D721Med (cell line): ENCODE measurements at places on chromosomes 2 and 18.

- DNase-seq, result no peak
These were observed 13.3 kb downstream of the ARHGAP25 start for GRCh38 chr2:68747900-68748299.

DNA sequence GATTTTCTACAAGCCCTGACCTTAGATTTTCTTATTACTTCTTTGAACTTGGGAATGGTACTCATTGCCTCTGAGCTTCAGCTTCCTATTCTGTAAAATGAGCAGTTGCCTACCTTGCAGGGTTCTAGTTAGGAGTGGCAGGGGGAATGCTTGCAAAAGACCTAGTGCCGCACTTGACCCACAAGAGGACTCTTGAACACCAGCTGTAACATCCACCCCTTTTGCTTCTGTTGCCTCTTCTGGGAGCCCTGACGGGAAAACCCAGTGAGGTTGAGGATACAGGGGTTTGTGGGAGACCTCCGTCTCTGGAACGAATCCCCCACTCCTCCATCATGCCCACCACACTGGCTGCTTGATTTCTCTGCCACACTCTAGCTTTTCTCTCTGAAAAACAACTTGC, 27.1 kb upstream of the LBH start:
- DNase-seq, result no peak

DNA sequence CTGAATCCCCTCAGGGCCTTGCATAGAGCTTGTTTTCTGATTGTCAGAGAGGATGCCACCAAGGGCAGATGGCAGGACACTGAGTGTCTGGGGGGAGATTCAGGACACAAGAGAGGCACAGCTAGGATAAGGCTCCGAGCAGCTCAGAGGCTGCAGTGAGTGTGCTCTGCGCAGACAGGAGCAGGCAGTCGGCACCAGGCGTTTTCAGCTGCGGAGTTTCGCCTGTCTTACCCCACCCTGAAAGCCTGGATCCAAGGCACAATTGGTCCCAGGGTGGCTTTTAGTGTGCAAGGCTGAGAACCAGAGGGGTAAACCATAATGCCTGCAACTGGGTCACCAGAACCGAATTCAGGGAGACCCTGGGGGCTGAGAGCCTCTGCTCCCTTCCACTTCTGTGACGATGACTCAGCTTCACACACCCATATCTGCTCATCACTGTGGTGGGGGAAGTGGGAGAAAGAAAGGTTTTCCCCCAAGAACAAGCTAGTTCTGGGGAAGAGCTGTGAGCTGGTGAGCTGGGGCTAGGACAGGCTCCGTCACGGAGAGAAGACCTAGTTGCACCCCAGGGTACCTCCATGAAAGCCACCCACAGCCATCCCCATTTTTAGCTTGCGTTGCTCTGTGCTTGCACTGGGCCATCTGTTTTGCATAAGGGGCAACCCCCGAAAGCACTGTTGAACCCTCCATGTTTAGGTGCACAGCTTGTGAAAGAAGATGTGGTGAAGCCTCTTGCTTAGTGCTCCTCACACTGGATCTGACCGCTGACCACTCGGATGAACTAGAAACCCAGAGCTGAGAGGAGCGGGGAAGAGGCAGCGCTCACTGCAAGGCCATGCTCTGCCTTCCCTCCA, 173.7 kb downstream of the CELF4 start:
- no peak for DNase-seq

GRCh38 chr2:177816766-177817165, 255.8 kb downstream of the PDE11A start:
- DNase-seq, result no peak

DNA sequence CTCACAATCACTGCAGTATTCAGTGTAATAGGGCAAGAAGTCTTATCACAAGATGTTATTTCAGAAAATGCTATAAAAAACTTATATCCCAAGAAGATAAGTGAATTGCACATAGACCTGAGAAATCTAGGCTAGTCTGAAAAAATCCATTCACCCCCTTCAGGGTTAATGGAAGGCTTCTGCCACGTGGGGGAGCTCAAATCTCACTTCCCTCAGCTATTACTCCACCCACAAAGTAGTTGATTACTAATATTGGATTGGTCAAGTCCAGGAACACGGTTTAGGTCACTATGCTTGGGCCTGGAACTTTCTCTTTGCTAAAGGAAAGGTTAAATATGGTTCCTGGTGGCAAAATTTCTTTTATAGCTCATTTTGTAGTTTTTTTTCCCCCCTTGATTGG, 51.2 kb upstream of the ADAM23 start:
- no peak for DNase-seq

- DNase-seq, result no peak
These were observed 57.3 kb downstream of the NEDD4L start for GRCh38 chr18:58101291-58101794.

DNA sequence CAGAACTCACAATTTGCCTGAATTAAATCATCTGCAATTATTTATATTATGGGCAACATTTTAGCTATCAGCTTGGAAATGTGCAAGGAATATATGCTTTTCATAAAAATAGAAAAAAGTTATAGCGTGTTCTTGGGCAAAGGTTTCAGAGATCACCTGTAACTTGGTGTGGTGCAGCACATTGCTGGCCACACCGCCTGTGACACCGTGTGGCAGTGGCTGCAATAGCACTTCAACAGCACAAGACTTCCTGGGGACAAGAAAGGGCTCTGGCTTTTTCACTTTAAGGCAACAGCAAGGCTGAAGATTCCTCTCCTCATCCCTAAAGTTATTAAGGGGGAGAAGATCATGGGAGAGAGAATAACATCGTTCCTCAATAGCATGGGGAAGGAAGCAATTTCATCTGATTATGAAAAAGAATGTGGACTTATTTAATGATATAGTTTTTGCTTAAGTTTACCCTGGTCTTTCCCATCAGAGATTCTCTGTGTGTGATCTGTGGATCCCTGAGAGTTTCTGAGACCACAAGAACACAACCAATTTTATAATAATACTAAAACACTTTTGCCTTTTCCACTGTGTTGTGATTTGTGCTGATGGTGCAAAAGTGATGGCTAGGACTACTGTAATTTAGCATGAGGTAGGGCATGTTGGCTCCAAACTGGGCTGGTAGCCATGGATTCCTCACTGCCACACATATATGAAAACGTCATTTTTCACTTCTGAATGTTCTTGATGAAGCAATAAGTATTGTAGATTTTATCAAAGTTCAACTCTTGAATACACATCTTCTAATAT, 15.0 kb upstream of the SERPINB3 start:
- no peak for DNase-seq

DNA sequence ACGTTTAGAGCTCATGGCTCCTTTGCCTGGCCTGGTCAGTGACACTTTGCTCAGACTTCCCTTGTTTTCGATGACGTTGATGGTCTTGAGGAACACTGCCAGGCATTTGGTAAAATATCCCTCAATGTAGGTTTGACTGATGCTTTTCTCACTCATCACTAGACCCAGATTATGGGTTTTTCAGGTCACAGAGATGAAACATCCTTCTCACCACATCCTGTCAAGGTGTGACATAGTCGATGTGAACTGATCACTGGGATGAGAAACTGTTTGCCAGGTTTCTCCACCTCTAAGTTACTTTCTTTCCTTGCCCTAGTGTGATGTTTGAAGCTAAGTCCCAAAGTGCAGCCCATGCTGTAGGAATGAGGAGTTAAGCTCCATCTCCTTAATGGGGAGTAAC, 81.5 kb downstream of the AFF3 start:
- no peak for DNase-seq

DNA sequence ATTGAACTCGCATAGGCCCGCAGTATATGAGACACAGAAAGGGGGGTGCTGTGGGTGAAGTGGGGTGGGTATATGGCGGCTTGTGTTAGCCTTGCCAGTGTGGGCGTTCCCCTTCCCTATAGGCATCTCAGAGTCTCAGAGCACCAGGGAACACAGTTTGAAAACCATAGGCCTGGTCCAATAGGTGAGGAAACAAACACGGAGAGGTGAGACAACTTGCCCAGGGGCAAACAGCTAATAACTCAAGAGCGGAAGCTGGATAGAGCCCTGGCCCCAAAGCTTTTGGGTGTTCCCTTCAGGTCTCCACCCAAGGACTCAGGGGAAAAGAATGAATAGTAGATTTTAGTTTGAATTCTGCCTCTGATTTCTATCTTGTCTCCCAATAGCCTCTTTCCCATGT, 7.9 kb downstream of the LIPG start:
- no peak for DNase-seq

GRCh38 chr18:41504316-41504715, 450.7 kb upstream of the PIK3C3 start:
- no peak for DNase-seq

GRCh38 chr2:136057802-136058140, 60.2 kb downstream of the CXCR4 start:
- no peak for DNase-seq

GRCh38 chr18:53701697-53702096, 522.8 kb downstream of the MBD2 start:
- DNase-seq, result no peak

- no peak for DNase-seq
These were observed 8.7 kb downstream of the RPRD1A start for GRCh38 chr18:36058674-36059073.

- DNase-seq, result no peak
These were observed 85.3 kb downstream of the PIEZO2 start for GRCh38 chr18:11064106-11064505.

GRCh38 chr2:33482518-33482917, 6.1 kb downstream of the RASGRP3 start:
- no peak for DNase-seq

- DNase-seq, result no peak
These were observed 58.3 kb upstream of the DTNA start for GRCh38 chr18:34651586-34652369.

- DNase-seq, result no peak
These were observed 84.1 kb downstream of the HS6ST1 start for GRCh38 chr2:128234613-128235012.

GRCh38 chr2:157722580-157723234, 94.0 kb upstream of the ACVR1C start:
- DNase-seq, result no peak

DNA sequence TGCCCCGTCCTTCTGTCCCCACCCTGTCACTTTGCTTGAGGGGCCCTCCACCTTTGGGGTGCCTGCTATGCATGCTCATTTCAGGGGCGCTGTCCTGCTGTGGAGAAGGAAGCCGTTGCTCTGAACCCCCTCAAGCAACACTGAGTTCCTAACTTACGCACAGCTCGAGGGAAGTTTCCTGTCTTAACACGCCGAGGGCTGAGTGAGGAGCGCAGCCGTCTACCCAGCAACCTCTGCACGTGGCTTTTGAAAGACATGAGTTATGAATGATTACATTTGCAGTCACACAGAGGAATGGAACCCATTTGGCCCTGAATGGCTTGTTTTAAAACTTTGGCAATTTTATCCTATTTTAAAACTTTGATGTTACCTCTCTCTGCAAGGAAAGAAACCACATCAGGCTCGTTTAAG, 14.0 kb downstream of the RAMP1 start:
- DNase-seq, result no peak

DNA sequence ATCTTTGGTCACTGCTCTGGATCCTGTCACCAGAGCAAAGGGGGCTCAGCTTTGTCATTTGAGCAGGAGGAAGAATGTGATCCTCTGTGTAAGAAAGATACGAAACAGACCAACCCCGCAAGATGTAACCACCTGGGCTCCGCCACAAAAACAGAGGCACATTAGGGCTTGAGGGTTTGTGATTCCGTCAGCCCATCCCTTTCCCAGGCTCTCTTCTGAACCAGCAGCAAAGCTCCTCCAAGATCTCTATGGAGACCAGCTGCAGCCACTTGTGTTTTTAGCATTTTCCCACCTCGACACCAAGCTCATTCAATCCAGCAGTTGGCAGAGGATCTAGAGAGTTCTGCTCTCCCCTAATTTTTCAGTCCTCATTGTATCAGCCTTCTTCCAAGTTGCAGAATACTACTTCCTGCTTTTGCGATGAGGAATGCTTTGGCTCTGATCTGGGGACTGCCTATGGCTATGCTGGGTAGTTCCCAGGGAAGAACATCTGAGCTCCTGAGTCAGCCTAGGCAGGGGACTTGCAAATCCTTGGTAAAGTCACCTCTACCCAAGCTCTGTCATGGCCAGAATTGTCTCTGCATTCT, 139.6 kb upstream of the RAB12 start:
- DNase-seq, result no peak

GRCh38 chr2:64950226-64951160, 38.7 kb upstream of the SLC1A4 start:
- no peak for DNase-seq

- DNase-seq, result no peak
These were observed 101.2 kb upstream of the SMAD2 start for GRCh38 chr18:48031641-48032040.

DNA sequence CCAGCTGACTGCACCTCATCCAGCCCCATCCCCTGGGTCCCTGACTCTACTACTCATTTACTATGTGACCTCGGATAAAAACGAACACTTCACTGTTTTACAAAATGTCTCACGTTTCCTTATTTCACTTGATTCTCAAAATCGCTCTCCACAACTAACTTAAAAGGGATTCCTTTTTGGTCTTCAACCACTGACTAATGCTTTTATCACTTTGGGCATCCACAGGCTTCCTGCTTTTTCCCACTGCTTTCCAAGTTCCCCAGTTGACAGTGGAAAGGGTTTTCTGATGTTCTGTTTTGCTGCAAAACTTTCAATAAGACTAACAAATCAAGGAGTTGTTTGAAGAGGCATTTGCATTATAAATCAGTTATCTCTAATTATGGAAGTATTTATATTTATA, 24.1 kb downstream of the EIF2AK3 start:
- no peak for DNase-seq
